ENCODE measurements at places on chromosomes 16 and 17.

- no peak for DNase-seq
Observed at GRCh38 chr17:1729966-1730325, 5.4 kb downstream of the WDR81 start.

DNA sequence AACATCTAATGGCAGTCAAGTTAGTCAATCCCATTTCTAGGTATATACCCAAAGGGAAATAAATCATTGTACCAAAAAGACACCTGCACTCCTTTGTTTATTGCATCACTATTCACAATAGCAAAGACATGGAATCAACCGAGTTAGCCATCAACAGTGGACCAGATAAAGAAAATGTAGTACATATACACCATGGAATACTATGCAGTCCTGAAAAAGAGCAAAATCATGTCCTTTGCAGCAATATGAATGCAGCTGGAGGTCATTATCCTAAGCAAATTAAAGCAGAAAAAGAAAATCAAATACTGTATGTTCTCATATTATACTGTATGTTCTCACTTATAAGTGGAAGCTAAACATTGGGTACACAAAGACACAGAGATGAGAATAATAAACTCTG lies 204.0 kb downstream of the KCNJ2 start:
- no peak for DNase-seq

DNA sequence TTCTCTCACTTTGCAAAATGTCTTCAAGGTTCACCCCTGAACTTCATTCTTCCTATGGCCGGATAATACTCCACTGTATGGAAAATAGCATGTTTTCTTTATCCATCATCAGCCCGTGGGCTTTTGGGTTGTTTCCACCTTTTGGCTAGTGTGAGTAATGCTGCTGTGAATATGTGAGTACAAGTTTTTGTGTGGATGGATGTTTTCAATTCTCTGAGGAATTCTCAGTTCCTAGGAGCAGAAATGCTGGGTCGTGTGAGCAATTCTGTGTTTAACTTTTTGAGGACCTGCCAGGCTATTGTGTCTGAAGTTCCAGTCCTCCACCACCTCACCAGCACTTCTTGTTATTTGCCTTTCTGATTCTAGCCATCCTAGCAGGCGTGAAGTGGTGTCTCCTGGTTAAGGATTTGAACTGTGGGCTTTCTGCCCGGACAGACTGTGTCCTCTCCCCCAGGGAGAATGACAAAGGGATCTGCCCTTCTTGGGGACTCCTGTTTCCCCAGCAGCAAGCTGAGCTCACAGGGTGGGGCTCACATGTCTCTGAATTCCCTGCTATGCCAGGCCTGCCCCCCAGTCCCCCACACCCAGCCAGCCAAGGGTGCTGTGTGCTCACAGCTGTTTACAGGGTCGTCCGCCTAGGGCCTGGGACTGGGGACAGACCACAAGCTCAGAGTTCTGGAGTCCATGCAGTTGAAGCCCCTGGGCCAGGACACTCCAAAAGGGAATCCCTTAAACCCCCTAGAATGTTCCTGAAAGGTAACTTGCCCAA lies 92.2 kb upstream of the CIBAR2 start:
- DNase-seq = no peak

GRCh38 chr17:35978346-35978745 lies 3.0 kb downstream of the CCL16 start:
- DNase-seq = no peak

DNA sequence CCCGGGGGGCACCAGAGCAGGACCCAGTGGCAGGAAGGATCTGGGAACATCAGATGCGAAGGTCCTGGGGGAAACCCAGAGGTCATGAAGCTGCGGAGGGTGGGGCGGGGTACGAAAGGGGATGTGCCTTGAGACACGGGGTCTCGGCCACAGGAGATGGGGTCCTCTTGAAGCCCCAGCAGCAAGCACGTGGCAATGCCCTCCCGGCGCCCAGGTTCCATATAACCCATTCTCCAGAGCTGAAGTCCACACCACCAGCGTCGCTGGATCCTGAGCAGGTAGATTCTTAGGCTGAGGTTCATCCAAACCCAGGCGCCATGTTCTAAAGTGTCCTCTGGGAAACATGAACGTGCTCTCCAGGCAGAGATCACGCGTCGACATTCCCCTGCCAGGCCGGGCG lies 20.9 kb downstream of the PIEZO1 start:
- DNase-seq = no peak

GRCh38 chr16:49833796-49834530 lies 21.9 kb downstream of the ZNF423 start:
- no peak for DNase-seq

GRCh38 chr16:78562111-78562510 lies 462.7 kb downstream of the WWOX start:
- no peak for DNase-seq

- DNase-seq = no peak
Observed at GRCh38 chr16:17555176-17555575, 84.4 kb upstream of the XYLT1 start.

GRCh38 chr16:84597528-84597896 lies 20.4 kb downstream of the COTL1 start:
- no peak for DNase-seq

GRCh38 chr17:19718041-19718612 lies 1.7 kb upstream of the SLC47A2 start:
- peak; percentile 68 for DNase-seq

GRCh38 chr17:72806011-72806410 lies 286.5 kb downstream of the SLC39A11 start:
- DNase-seq = no peak

GRCh38 chr17:47692137-47692894 lies 1.6 kb upstream of the TBKBP1 start:
- no peak for DNase-seq

Data from mesendoderm (in vitro differentiated cells).